ENCODE measurements at places on chromosomes 3 and 15.

DNA sequence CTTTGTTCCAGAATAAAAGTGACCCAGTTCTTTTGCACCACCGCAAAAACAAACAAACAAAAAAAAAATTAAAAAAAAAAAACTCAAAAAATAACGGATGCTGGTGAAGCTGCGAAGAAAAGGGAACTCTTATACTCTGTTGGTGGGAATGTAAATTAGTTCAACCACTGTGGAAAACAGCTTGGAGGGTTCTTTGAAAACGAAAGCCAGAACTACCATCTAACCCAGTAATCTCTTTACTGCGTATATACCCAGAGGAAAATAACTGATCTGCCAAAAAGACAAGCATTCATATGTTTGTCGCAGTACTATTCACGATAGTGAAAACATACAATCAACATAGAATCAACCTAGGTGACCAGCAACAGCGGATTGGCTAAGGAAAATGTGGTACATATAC is 298.9 kb upstream of the CBLB start:
- DNase-seq: no peak

DNA sequence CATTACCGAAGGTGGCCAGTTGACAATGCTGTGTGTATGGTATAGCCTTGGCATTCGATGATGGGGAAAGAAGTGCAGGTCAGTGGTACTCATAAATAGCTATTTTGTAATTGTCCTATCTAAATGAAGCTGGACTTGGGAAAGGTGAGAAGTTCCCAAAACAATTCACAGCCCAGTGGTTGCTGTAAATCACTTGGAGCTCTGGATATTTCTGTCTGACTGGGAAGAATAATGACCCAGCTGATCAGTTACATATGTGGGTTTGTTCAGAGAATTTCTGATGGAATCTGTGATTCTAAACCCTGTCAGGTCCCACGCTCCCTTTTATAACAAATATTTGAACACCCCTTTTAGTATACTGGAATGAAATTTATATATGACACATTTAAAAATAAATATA is 133.9 kb upstream of the PFN2 start:
- DNase-seq: no peak

GRCh38 chr3:197283045-197283444 is 15.4 kb downstream of the DLG1 start:
- DNase-seq: no peak

GRCh38 chr3:89139870-89140269 is 32.4 kb downstream of the EPHA3 start:
- no peak for DNase-seq

All from astrocyte of the hippocampus (primary cell).